ENCODE measurements at places on chromosomes 3 and 15.

GRCh38 chr3:101913168-101913567, 63.9 kb downstream of the NFKBIZ start:
- no peak for DNase-seq

GRCh38 chr3:188881954-188882641, 289.7 kb upstream of the TPRG1 start:
- DNase-seq, result no peak

GRCh38 chr15:35545316-35545823, 595 bp downstream of the DPH6 start:
- peak; percentile 1 for DNase-seq

- no peak for DNase-seq
These were observed 85.3 kb upstream of the RPL32 start for GRCh38 chr3:12926660-12927059.

DNA sequence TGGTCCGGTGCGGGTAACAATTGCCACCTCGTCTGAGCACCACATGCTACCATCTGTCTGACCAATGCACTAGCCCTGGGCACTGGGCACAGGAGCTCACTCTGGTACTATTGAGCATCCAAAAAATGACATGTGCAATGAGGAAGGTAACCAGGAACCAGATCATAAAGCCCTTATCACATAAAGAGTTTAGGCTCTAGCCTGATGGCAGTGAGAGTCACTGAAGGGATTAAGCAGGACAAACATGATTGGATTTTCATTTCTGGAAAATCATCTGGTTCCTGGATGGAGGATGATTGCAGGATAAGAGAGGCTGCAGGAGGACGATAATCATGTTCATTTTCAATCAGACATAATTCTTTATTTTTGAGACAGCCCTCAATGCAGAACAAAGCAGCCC, 12.4 kb downstream of the NDUFB4 start:
- no peak for DNase-seq

DNA sequence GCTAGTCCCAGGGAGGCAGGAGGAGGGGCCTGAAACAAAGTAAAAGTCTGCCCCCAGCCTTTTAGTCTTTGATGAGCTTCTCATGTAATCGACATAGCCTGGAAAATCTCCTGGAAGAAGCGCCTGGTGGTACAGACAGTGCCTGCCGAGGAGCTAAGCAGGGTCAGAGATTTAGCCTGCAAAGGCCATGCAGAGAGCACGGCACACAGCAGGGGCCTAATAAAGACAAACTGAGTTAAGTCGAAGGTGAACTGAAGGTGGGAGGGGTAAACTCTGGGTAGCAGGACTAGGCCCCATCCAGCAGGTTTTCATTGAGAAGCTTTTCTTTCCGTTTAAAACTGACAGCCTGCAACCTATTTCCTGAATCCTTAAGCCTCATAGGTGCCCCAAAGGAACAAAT, 115.5 kb upstream of the ABHD17C start:
- no peak for DNase-seq

DNA sequence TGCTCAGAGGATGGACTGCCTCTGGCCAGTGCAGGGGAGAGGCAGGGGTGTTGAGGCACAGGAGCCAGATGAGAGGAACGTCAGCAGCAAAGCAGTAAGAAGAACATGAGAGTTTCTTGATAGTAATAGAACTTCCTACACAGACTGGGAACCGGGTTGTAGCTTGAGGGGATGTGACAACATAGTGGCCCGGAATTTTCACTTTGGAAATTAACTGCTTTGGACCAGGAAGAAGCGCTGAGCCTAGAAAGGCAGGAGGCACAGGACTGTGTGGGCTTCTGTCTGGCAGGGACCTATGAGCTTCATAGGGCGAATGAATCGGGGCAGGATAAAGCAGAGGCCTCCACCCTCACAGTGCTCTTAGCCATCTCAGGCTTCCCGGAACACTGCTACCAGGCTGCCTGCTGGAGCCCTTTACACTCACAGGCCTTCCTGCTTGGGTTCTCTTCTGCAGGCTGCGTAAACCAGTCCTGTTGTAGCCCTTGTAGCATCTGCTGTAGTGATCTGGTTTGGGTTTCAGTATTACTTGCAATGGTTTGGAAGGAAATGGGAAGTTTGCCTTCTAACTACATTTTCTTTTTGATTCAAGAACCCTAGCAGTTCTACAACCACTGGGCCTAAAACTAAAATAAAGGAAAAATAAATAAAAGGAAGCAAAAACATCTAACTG, 3.3 kb upstream of the ADPGK start:
- DNase-seq, result no peak

GRCh38 chr15:67185051-67185450, 69.4 kb downstream of the AAGAB start:
- DNase-seq, result no peak

DNA sequence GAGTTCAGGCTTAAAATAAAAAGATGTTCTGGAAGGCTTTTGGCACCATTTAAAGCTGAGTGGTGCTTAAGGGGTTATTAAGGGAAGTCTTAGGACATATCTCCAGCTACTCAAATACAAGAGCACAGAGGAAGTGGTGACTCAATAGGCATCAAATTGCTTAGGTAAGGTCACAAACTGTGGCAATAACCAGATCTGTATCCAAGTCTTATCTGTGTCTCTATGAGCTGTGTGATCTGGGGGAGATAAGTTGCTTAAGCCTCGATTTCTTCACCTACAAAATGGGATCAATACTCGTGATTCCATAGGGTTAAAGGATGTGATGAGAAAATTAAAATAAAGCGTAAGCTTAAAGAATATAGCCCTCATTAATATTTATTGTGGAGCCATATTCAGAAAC, 7.6 kb downstream of the HDC start:
- DNase-seq, result no peak

DNA sequence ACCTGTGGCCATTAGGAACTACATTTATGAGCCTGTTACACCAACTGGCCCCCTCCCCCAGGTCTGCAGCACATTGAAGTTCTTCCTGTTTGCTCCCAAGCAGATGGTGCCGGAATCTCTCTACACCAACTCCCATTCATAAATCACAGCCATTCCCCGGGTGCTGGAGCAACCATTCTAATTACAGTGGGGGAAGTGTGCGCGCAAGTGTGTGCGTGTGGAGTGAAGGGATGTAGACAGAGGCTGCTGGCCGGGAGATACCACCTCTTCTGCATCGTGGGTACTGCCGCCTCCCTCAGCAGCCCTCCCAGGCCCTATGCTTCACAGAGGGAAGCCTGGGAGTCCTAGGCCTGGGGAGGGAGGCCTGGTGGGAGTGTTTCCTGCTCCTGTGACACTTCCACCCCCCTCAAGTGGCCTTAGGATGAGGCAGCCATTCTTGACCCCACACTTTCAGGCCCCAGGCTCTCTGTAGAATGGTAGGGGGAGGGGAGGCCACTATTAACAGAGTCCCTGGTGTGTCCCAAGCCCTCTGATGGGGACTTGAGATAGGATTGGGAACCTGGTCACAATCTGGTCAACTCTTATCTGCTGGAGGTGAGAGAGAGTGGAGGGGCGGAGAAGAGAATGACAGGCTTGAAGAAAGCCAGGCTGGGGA, 69.1 kb downstream of the MAGEF1 start:
- no peak for DNase-seq

- no peak for DNase-seq
These were observed 36.9 kb downstream of the ITPR1 start for GRCh38 chr3:4529876-4530588.

GRCh38 chr3:30775040-30775439, 119.4 kb downstream of the GADL1 start:
- DNase-seq, result no peak

DNA sequence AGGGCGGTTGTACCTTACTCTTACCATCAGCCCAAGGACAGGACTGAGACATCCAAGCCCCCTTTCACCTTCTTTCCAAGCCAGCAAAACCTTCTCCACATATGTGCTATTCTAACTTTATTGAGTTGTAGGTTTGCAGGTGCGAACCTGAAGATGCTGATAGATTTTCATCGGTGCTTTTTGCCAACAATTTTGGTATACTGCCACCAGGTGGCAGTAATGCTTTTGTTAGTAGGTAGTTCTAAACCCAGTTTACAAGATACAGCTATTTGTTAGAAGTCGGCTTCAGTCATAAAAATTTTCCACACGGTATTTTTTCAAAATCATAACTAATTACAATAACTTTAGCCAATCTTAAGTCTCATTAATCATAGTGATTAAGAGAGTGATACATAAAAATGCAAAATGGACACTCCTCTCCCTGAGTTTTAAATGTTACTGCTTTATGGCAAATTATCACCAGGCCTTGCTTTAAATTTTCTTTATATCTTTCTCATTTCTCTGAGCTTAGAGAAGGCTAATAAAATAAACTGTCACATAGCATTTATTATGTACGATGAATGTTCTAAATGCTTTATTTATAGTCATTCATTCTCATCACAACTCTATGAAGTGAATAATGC, 636 bp downstream of the TBC1D21 start:
- no peak for DNase-seq

DNA sequence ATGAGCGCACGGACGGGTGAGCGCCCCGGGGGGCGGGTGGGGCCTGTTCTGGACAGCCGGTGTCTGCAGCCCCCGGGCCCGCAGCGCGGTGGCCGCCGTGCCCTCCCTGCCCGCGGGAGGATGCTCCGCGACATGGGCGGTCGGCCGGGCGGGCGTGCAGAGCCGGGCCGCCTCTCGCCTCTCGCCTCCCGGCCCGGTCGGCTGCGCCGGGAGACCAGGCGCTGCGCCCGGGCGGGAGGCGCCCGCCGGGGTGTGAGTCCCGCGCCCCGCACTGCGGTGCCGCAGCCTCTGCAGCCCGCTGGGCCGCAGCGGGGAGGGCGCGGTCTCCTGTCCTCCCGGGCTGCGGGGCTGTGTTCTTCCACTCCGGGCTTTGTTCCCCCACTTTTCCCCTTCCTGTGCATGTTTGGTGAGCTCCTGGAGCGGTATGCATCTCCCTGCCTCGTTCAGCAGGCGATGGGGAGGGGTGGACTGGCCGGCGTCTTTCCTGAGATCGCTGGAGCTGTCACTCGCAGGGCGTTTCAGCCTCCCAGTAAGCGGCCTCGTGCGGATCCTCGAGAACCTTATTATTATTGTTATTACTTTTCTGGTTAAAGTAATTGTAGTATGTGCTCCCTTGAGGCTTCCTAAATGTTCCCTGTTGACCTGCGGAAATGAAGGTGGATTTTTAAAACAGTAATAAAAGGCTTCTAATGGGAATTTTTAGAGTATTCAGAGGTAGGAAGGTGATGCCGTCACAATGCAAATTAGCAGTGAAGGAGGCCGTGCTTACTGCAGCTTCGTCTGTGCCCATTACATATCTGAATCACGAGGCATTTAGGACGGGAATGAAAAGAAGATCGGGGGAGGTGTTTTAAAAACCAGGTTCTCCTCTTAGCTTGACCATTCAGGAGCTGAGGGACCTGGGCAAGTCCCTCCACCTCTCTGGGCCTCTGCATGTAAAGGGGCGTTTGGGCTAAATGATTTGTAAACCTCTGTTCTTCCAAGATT, 593 bp downstream of the TMOD2 start:
- peak; percentile 32 for DNase-seq

- no peak for DNase-seq
These were observed 18.6 kb upstream of the TLE3 start for GRCh38 chr15:70116317-70116716.

DNA sequence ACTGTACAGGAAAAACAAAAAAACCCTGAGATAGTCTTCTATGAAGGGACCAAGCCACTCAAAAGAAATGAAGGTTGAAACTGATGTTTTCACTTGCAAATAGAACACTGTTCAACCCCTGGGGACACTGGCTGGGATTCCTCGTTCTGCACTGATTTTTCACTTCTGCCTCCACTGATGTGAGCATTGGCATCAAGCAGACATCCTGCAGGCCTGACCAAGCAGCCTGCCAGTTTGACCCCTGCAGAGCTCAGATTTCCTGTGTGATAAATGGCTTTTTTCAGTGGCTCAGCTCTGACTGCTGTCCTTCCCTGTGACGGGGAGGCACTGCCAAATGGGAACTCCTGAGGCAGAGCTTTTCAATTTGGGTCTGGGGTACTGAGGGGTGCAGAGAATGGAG, 50.0 kb downstream of the RASGRP1 start:
- no peak for DNase-seq

- DNase-seq, result no peak
These were observed 263.8 kb downstream of the SLC9A9 start for GRCh38 chr3:143584474-143584873.

DNA sequence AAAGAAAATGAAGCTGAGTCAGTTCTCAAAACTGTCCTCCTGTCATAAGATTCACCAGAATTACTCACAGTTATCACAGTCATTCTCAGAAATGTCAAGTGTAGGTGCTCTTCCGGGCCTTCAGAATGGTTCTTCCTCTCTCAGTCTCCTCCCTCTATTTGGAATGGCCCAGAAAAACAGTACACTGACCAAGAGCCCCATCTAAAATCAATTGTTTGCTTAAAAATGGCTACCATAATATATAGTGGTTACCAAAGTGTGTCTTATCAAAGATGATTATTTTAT, 99.8 kb downstream of the MECOM start:
- no peak for DNase-seq

- DNase-seq, result no peak
These were observed 41.2 kb downstream of the BOC start for GRCh38 chr3:113252553-113252952.

- DNase-seq, result no peak
These were observed 657.3 kb upstream of the TGFBR2 start for GRCh38 chr3:29949131-29949530.

DNA sequence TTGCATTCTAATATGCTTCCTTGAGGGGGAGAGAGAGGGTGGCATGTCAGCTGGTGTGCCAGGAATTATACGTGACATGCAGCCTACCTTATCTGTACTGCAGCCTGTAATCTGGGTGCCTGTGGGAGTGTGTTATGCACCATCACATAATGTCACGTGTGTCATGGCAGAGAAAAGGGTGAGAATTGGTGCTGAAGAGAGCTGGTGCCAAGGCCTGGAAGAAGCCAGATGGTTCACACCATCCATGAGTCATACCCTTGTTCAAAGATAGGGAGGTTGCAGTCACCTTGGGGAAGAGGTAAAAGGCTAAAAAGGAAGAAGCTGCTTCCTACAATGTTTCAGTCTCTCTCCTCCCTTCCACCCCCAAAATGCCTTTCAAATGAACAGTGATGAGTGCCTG, 5.3 kb downstream of the BRPF1 start:
- DNase-seq, result no peak

- DNase-seq, result no peak
These were observed 139.4 kb upstream of the SLC7A14 start for GRCh38 chr3:170725285-170725731.

DNA sequence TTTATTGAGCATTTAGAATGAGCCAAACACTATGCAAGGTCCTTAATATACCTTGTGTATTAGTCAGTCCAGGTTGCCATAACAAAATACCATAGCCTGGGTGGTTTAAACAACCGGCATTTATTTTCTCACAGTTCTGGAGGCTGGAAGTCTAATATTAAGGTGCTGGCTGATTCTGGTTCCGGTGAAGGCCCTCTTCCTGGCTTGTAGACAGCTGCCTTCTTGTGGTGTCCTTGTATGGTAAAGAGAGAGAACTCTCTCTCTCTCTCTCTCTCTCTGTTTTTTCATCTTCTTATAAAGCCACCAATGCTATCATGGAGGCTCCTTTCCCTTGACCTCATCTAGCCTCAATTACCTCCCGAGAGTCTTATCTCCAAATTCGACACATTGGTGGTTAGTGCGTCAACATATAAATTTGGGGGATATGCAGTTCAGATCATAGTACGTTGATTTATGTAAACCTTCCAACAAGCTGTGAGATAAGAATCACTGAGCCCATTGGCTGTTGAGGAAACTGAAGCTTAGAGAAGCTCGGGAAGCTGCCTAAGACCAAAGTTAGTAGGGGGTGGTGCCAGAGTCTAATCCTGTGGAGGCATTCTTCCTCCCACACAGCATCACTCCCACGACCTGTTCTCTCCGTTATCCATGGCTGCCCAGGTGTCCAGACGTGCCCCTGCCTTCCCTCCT, 298.0 kb upstream of the PROK2 start:
- DNase-seq, result no peak

GRCh38 chr3:8954938-8955763, 8.1 kb downstream of the RAD18 start:
- no peak for DNase-seq

- no peak for DNase-seq
These were observed 328.9 kb upstream of the TBL1XR1 start for GRCh38 chr3:177525987-177526712.

Data from GM12891 (cell line).